ENCODE measurements at places on chromosomes 4 and X.

DNA sequence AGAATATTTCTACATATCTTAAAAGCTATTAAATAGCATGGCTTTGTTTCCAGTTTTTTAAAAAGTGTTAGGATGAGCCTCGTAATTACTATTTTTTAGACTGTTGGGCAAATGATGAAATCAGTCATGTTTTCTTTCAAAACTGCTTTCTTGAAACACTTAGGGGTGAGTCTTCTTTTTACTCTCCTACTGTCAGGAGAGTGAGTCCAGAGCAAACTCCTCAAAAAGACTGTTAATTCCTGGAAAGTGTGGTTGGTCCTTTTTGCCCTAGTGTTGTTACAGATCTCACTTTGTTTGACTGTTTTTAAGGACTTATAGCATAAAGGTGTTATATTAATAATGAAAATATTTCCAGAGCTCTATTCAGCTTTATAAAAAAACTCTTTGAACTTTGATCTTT, 6.3 kb downstream of the GSTCD start:
- DNase-seq: no peak

- DNase-seq: no peak
Measured at GRCh38 chrX:106802063-106802387, 448 bp upstream of the TBC1D8B start.

DNA sequence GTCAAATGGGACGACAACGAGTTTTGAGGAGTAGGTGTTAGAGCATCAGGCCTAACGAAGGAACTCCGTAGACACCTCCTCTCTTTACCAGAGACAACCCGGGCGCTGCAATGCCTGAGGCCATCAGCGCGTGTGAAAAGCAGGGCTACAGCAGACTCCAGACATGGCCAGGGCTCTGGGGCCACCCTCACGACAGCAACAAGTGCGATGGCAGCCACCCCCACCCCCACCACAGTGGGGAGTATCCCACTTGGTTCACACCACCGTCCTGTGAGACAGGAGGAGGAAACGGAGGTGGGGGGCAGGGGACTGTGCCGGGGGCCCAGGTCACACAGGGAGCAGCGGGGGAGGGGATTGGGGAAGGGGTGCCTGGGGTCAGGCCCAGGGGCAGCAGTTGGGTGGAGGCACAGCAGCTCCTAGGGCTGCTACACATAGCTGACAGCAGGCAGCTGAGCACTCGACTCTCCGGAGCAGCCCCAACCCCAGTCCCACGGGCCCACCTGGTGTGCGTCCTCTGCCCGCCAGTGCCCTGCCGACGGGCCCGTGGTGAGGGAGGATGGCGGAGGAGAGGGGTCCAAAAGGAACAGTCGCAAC, 8.5 kb downstream of the LRPAP1 start:
- no peak for DNase-seq

GRCh38 chrX:776061-776460, 145.5 kb downstream of the SHOX start:
- DNase-seq: no peak

GRCh38 chr4:8383451-8384160, 56.9 kb downstream of the ACOX3 start:
- DNase-seq: no peak

DNA sequence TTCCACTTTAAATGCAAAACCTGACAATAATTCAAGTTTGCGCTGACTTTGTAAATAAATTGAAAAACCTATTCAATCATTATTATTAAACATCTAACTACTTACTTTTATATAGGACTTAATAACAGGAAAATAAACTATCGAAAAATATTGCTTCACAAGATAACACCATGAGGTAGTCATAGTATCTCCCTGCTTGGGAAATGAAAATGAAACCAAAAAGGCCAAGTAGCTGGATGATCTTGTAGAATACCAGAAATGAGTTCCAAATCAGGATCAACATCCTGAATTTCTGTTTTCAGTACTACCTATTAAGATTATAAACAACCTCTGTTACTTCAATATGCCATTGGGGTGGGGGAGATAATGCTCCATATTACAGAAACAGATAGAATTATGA, 58.9 kb downstream of the CHIC2 start:
- DNase-seq: no peak

DNA sequence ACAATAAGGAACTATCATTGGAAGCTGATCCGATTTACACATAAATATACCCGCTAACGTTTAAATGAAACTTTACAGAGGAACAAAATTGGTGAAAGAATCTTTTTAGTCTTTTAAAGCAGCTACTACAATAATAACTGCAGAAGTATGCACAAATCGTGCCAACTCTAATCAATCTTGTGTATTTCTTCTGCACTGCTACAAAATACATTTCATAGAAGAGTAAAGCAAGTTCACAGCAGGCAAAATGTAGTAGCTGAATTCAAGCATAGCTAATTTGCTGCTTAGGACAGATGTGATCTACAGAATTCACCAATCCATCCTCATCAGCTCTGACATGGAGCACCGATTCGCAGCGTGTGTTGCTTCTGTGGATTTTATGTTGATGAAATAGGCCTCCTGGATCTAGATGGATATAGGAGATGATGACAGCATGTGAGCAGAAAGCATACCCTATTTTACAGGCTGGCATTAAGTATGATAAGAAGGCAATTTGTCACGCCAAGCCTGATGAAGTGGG, 367.3 kb upstream of the FGF13 start:
- no peak for DNase-seq

GRCh38 chrX:16479206-16479869, 170.6 kb upstream of the S100G start:
- no peak for DNase-seq

GRCh38 chrX:139297638-139298037, 232.9 kb upstream of the F9 start:
- no peak for DNase-seq

DNA sequence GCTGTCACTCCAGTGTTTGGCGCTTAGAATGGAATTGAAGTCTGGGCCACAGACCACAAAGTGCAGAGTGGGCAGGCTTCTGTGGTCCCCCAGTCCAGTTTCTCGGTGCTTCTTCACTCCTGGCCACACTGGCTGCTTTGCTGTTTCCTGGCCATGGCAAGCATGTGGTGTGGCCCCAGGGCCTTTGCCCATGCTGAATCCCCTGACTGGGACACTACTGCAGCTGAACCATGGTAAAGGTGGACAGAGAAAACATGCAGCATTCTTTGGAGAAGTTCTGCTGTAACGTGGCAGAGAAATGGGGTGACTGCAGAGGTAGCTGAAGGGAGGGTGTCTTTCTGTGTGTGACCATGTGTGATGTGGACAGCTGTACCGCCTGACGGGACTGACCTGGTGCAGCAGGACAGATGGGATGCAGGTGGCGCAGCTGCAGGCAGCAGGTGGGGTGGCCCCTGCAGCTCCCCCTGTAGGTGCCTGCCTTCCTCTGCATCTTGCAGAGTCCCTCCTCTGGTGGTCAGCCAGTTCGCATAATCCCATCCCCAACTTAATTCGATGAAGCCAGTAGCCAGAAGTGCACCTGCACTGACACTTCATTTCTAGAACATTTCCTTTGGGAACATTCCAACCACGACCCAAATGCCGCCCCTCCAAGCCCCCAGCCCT, 13.2 kb upstream of the S100P start:
- peak; percentile 48 for DNase-seq

DNA sequence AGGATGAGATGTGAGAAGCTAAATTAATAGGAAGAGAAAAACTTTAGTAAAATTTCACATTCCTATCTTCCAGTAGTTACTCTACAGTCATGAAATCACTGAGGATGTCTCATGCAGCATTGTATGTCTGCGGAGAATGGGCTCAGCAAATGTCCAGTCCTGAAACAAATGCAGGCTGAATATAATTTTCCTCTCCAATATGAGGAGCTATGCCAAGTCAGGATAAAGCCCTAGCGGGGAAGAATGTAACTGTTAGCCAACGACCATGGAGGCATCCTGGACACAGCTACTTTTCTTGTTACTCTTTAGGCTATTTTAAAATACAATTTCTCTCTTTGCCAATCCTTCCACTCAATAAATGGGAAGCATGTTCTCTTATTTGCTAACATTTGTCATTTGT, 127.7 kb downstream of the PRKX start:
- DNase-seq: no peak

GRCh38 chrX:69083361-69083760, 81.9 kb downstream of the PJA1 start:
- no peak for DNase-seq

- DNase-seq: no peak
Measured at GRCh38 chrX:97238632-97239031, 354.9 kb downstream of the RPA4 start.

GRCh38 chr4:57494821-57495220, 384.6 kb upstream of the IGFBP7 start:
- DNase-seq: no peak

- DNase-seq: no peak
Measured at GRCh38 chr4:125010796-125011503, 298.4 kb upstream of the ANKRD50 start.

GRCh38 chr4:178387756-178388155, 945.5 kb upstream of the AGA start:
- peak; percentile 5 for DNase-seq

DNA sequence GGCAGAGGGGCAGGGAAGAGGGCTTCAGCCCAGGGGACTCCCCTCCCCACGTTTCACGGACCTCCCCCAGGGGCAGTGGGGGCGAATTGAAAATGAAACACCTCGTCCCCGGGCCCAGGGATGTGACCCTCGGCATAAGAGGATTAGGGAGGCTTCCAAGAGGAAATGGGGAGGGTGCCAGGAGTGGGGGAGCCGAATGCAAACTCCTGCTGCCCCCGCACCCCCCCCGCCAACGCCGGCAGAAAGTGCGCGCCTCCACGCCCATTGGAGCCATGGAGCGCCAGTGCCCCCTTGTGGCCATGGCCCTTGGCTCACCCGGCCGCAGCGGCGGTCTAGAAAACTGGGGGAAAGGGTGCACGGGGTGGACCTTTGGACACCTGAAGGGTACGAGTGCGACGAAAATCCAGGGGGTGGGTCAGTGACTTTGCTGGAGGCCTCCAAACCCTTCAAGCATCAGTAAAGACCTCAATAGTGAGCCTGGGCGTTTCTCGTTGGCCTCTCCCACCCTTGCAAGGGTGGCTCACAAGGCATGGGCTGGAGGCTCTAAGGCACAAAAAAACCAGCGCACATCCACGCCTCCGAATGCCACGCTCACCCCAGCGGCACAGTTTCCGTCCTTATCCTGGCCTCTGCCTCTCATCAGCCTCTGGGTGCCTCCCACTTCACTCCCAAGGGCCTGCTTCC, 120.8 kb upstream of the PJA1 start:
- peak; percentile 45 for DNase-seq

GRCh38 chr4:161320377-161320776, 843.4 kb downstream of the FSTL5 start:
- peak; percentile 55 for DNase-seq

- DNase-seq: peak; percentile 79
Measured at GRCh38 chr4:88283661-88284438, 511 bp downstream of the PPM1K start.

DNA sequence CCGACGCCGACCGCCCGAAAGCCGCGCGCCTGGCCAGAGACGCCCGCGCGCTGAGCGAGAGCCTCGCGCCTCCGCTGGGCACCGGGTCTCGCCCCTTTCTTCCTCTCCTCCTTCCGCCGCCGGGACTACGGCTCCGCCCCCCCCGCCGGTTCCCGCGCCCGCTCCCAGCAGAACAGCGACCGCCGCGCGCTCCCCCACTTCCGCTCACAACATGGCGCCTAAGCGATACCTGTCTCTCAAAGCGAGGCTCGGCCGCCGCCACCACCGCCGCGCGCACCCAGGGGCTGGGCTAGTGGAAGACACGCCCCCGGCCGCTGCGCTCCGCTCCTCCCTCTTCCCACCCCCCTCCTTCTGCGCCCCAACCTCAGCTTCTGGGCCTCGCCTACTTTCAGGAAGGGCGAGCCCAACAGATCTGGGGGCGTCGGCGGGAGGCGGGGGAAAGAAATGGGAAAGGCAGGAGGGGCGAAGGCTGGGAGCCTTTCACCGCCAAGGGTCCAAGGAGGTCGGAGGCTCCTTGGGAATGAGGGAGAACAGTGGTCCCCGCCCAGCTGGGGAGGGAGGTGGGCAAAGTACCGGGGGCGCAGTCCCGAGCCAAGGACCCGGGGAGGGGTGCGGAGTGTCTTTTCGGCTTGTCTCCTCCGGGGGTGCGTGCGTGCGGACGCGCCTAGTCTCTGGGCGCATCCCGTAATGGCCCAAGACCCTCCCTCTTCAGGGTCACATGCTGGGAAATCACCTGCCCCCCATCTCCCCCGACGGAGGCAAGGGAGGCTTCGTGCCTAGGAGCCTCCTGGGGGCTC, at the start of gene RPS6KA3:
Gene RPS6KA3, minus strand, starts transcription at position 100 of the 797 bp plus-strand sequence. CDS start 277 bp downstream, outside the sequence.
- peak; percentile 93 for DNase-seq

DNA sequence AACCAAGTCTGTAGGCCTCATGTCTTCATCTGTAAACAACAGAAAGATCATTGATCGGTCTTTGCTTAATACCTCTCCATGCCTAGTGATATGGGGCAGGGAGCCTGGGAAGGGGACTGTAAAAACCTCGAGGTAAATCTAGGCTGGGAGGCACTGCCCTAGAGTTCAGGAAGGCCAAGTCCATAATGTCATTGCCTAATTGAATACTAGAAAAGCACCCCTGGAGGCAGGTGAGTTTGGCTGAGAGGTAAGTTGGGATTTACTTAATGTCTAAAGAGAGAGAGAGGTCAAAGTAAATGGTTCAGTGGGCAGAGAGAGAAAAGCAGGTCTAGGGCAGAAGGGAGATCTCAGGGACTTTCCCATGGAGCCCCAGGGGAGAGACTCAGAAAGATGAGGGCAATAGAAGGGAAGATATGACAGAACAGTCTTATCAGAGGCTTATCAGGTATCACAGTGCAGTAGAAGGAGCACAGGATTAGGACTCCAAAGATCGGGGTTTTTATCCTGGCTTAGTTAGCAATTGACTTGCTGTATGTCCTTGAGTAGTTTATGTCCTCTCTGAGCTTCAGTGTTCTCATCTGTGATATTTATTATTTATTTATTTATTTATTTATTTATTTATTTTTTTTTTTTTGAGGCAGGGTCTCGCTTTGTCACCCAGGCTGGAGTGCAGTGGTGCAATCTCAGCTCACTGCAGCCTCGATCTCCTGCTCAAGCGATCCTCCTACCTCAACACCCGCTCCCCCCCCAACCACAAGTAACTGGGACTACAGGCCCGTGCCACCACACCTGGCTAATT, 85.2 kb downstream of the SLC16A2 start:
- DNase-seq: no peak

DNA sequence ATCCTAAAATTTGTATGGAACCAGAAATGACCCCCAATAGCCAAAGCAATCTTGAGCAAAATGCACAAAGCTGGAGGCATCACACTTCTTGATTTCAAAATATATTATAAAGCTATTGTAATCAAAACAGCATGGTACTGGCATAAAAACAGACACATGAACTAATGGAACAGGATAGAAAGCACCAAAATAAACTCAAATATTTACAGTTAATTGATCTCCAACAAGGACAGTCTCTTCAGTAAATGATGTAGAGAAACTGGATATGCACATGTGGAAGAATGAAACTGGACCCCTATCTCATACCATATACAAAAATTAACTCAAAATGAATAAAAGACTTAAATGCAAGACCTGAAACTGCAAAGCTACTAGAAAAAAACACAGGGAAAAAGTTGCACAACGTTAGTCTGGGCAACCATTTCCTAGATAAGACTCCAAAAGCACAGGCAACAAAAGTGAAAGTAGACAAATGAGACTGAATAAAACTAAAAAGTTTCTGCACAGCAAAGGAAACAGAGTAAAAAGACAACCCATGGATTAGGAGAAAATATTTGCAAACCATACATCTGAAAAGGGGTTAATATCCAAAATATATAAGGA, 64.9 kb downstream of the CD99L2 start:
- peak; percentile 35 for DNase-seq

GRCh38 chr4:8737601-8738279, 133.9 kb downstream of the HMX1 start:
- DNase-seq: no peak

GRCh38 chrX:19121898-19122640, at the start of gene ADGRG2:
Gene ADGRG2, minus strand, starts transcription at chrX:19122468. Its CDS starts 53,634 bp downstream, at chrX:19068834.
- DNase-seq: no peak

GRCh38 chr4:120918788-120919187, 3.7 kb downstream of the PRDM5 start:
- DNase-seq: no peak

Measured in NB4 (cell line).